ENCODE measurements at places on chromosomes 2 and 18.

DNA sequence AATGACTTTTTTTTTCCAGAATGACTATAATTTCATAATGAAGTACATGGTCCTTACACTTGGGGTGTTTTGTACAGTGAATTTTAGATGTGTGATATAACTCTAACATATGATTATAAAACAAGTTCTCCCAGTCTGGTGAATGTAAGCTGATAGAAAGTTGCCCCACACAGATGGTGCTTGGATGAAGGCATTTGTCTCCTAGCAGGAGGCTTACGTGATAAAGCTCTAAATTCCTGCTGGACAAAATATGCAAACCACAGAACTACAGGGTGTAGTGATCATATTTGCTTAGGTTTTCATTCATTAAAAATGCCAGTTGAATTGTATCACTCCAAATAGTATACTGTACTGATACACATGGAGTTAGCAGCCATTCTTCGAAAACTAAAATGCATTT, 85.5 kb downstream of the DSC3 start:
- DNase-seq = peak; percentile 11

- peak; percentile 13 for DNase-seq
These were observed 134.0 kb downstream of the GALNT14 start for GRCh38 chr2:31004257-31004656.

DNA sequence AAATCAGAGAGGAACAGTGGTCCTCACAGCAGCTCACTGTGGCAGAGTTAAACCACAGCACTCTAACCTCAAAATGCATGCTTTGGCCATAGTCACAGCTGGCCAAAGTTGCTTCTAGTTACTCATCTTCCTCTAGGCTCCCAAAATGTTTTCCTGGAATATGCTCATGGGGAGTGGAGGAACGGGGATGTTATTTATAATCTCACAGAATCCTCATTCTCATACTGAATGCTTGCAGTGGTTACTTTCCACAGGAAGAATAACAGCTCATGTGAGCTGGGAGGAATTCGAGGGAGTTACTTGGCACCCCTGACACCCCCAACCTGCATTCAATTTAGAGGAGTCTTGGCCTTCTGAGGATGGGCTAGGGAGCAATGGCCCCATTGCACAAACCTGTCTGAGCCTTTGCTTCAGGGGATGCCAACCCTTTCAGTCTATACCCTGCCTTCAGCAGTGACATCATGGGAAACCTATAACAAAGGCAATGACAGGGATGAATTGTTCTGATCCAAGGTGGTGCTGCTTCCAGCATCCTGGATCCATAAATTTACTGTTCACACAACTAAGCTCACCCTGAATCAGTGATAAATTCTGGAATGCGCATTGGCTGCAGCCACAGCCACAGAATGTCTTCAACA, 22.4 kb upstream of the CCBE1 start:
- DNase-seq = no peak

DNA sequence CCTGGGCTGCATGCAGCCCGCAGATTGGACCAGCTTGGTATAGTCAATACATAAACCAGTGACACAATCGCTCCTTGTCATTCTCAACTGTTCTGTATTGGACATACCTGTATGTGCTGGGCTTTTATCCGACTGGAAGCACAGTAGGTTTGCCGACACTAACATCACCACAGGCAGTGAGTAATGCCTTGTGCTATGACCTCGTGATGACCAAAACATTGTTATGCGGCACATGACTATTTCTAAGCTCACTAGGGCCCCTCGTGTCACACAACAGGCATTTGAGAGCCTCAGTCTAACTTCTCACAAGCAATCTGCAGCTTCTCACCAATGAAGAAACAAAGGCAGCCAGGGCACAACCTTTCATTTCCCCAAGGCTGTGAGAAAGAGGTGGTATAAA, 320.8 kb downstream of the AFF3 start:
- DNase-seq = no peak

DNA sequence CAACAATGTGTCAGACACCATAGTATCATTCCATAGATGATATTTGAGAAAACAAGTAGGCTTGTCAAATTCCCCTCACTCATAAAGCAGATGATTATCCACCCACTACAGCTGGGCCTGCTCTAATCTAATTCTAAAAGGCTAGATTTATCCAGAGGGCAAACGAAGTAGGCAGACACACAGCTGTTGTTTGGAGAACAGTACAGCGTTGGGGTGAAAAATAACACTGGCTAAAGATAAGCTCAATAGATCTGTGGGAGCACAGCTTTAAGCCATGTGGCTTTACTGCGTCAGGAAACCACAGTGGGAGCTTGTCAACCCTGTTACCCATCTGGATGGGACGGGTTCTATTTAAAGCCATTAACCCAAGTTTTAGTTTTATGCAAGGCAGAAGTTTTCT, 48.9 kb upstream of the COBLL1 start:
- no peak for DNase-seq

DNA sequence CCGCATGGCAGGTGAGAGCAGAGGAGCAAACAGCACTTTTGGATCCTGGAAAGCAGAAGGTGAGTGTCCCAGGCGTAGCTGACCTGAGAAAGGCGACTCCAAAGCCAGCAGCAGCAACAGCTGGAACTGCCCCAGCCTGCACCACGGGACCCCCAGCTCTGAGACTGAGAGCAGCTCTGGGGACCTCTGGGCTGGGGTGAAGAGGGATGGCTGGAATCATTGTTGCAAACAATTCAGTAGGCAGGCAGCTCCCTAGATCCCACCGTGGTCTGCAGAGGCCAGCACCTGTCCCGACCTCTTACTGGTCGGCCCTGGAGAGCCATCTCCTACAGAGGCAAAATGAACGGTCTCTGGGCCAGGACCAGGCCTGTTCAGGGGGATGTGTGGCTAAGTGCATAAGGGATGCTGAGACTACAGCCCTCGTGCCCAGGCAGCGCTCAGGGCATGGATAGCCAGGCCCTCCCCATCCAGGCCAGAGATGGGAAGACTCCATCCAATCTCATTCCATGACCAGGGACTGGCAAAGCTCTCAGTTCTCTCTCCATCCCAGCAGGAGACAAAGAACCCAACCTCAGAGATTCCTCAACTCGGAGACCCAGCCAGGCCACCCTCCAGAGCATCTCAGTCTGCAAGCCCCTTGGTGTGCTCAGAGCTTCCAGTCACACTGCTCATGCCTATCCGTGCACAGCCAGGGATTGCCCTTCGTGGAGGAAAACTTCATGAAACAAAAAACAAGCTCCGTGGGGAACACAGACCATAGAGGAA, 38.2 kb upstream of the ALPP start:
- DNase-seq = no peak

- no peak for DNase-seq
These were observed 11.2 kb downstream of the IL18RAP start for GRCh38 chr2:102433973-102434654.

- peak; percentile 14 for DNase-seq
These were observed 401.5 kb downstream of the ARHGAP15 start for GRCh38 chr2:143530758-143531157.

GRCh38 chr2:49154140-49154539, at the start of gene FSHR:
TSS of gene FSHR (minus strand) at chr2:49154515. CDS start at chr2:49154417, 98 bp downstream.
- DNase-seq = no peak

GRCh38 chr2:174952607-174953006, 52.6 kb downstream of the CHN1 start:
- DNase-seq = no peak

GRCh38 chr2:42663828-42664227, 95.4 kb downstream of the MTA3 start:
- no peak for DNase-seq

- DNase-seq = no peak
These were observed 77.9 kb downstream of the TSN start for GRCh38 chr2:121833358-121833723.

- DNase-seq = no peak
These were observed 102.9 kb upstream of the CCDC195 start for GRCh38 chr2:224819075-224819474.

GRCh38 chr2:187475499-187476248, 27.6 kb upstream of the CALCRL start:
- DNase-seq = no peak

DNA sequence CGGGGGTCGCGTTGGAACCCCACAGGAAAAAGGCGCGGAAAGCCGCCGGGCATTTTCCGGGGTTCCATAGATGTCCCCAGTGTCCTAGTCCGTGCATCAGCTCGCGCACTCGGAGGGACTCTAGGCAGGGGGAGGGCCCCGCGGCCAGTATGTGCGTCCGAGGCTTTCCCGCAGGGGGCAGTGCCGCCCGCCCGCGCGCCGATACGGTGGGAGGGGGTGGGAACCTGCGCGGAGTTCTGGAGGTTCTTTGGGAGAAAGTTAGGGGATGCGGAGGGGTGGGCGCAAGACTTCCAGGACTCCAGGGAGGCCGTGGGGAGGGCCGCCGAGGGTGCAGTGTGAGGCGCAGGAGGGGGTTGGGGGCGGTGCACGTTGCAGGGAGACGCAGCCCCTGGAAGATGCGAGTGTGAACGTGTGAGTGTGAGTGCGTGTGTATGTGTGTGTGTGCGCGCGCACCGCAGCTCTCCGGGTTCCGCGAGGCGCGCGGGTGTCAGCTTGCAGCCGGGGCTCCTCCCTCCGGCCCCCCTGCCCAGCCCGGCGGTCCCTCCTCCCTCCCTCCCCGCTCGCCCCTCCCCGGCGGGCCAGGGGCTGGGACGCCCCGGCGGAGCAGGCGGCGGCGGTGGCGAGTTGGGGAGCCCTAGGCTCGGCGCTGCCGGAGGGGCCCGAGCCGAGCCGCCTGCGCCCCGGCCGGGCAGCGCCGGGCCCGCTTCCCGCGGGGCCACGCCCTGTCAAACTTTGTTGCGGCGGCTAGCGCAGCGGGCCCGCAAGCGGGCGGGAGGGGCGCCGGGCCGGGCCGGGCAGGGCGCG, at the start of gene TCF7L1:
Gene TCF7L1, plus strand, starts transcription at position 559 of the 804 bp plus-strand sequence. CDS start 293 bp downstream, outside the sequence.
- DNase-seq = peak; percentile 89

GRCh38 chr2:236366397-236366796, 102.2 kb upstream of the ASB18 start:
- no peak for DNase-seq

GRCh38 chr2:74867841-74868658, 34.1 kb downstream of the HK2 start:
- DNase-seq = no peak

DNA sequence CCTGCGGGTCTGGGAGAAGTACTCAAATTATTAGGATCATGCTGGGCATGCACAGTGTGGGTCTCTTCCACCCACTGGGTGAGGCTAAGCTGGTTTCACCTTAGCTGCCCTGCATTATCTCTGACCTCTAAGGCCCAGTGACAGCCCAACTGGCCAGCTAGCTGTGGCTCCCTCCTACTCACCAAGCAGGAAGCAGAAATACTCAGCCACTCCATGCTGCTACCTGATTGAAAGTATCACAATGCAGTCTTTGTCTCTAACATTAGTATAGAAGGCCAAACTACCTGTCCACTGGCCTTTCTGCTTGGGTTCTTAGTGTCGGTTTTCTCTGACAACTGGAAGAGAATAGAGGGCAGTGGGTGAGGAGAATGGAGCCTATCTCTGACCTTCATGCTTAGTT, 47.3 kb upstream of the RAB27B start:
- no peak for DNase-seq

DNA sequence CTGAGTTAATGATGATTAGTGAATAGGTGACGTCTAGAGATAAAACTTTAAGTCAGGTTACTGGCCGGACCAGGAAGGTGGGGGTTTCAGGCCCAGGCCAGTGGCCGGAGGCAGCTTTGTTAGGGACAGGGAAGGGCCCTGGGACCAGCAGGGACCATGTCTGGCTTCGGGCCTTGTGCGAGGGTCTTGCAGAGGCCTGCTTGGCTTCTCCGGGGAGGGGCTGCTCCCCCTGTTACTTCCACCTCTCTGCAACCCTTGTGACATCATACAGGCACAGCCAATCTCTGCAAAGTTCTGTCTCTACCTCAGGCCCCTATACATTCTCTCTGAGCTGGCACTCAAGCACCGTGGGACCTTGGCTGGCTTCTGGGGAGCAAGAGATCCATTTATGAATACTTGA, at the start of gene ALLC:
Gene ALLC, plus strand, starts transcription at position 320 of the 400 bp plus-strand sequence. CDS start 12,958 bp downstream, outside the sequence.
- no peak for DNase-seq

- DNase-seq = no peak
These were observed 268.8 kb downstream of the IKZF2 start for GRCh38 chr2:212882626-212883025.

GRCh38 chr2:205787761-205788160, 105.5 kb downstream of the NRP2 start:
- DNase-seq = no peak

DNA sequence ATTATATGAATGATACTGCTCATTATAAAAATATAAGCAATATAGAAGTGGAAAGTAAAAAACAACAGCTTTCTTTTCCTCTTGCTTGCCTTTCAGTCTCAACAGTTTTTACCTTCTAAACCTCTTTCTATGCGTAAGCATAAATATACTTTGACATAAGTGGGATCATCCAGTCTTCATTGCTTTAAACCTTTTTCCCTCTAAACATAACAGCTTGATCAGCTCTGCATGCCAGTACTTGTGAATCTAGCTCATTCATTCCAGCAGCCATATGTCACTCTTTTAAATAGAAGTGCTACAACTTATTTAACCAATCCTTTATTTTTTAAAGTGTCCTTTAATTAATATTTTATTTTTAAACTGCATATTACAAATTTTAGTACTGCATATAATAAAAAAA, 88.1 kb downstream of the TTC27 start:
- peak; percentile 87 for DNase-seq

DNA sequence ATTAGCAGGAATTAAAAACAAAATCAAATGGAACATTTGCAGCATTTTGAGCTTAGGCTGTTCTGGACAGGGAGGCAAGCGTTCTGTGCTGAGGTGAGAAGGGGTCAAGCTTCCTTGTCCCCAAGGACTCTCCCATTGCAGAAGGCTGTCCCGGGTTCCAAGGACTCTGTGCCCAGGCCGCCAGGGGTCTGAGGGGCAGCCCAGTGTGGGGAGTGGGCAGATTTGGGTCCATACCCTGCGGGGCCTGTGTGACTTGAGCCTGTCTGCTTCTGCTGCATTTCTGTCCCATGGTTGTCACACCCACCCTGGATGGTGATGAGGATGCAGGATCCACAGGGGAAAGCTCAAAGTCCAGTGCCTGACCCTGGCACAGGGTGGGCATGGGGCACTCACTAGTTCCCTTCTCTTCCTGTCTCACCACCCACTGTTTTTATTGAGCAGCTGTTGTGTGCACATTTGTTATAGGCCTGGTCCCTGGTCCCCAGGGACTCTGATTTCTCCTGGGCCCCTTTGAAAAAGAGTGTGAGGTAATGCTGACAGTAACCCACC, 211.4 kb upstream of the HS6ST1 start:
- DNase-seq = no peak

GRCh38 chr2:220476877-220477276, 849.4 kb downstream of the SLC4A3 start:
- DNase-seq = no peak

DNA sequence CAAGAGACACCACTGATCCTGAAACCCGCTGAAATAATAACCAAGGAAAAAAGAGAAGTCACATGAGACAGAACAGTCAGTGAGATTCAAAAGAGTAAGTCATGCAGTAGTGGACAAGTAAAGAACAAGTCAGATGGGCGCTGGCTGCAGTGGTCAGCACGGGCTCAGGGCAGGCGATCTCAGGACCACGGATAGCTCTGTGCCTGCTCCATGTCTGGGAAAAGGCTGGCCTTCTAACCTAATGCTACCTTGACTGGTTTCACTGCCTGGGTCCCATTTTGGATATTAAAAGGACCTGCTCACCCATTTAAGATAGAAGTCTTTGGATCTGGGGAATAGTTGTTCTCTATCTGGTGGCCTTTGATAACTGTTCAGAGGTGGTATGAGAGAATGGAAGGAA, 61.7 kb upstream of the LCLAT1 start:
- peak; percentile 33 for DNase-seq

Measured in epithelial cell of esophagus (primary cell).